Purkinje cell (primary cell): ENCODE measurements at places on chromosomes 3 and 15. TPM values are rescaled to one million over a fixed set of nuclear protein-coding genes. Genes with fewer than 3 reads are reported as not detected.

The NOX5 gene
- polyA plus RNA-seq: 0.05 TPM in 1 of 2 replicates, not detected in the other

The EAF2 gene
- 23.2 and 36.4 TPM in 2 replicates for polyA plus RNA-seq

The STAG1 gene
- polyA plus RNA-seq: 5.8 and 6.5 TPM in 2 replicates

The GNAT1 gene
- not detected in 2 replicates for polyA plus RNA-seq

The TCF12 gene
- 19.4 and 25.2 TPM in 2 replicates for polyA plus RNA-seq

The CCDC9B gene
- polyA plus RNA-seq: 0.11 and 0.14 TPM in 2 replicates

The SLC24A5 gene
- polyA plus RNA-seq: 0.47 TPM in 1 of 2 replicates, not detected in the other

The USP4 gene
- 26.0 and 28.0 TPM in 2 replicates for polyA plus RNA-seq
